T-helper 2 cell treated with Interferon-gamma antibody and Interleukin-4, amounts not matched to agents 100 ng/mL and 5 ng/mL, for 36 hours (primary cell): ENCODE measurements at places on chromosomes 13 and 19. TPM values are rescaled to one million over a fixed set of nuclear protein-coding genes. Genes with fewer than 3 reads are reported as not detected.

BCAM gene
- not detected in 2 replicates for total RNA-seq

PIBF1 gene
- 20.5 and 24.6 TPM in 2 replicates for total RNA-seq

ICAM4 gene
- 2.5 and 4.0 TPM in 2 replicates for total RNA-seq

ZNF541 gene
- total RNA-seq, result 0.39 and 0.50 TPM in 2 replicates

LYPD3 gene
- 0.39 and 0.64 TPM in 2 replicates for total RNA-seq

CPB2 gene
- total RNA-seq, result not detected in 2 replicates

PROZ gene
- 0.18 and 0.20 TPM in 2 replicates for total RNA-seq

RNF17 gene
- not detected in 2 replicates for total RNA-seq

ZNF653 gene
- total RNA-seq, result 17.4 and 19.6 TPM in 2 replicates

ATCAY gene
- total RNA-seq, result not detected in 2 replicates
